CD4-positive, alpha-beta T cell treated with Interleukin-10 for 1 hour (primary cell): ENCODE measurements at places on chromosomes 2 and 18.

GRCh38 chr18:58844871-58845270, 19.8 kb upstream of the ZNF532 start:
- no peak for DNase-seq

DNA sequence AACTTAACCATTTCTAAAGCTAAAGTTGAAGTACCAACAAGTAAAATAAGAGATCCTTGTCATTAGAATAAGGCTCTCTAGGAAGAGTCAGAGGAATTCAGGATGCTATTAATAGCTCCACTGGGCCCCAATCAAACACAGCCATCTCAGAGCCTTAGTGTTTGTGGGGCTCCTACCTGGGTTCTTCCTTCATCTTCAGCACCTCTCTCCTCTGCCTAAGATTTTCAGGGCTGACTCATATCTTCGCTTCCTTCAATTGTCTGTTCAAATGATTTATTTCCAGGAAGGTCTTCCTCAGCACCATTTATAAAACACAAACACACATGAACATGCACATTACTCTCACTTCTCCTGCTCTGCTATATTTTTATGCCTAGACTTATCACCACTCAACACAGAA, 119.5 kb downstream of the COL6A3 start:
- DNase-seq: no peak

DNA sequence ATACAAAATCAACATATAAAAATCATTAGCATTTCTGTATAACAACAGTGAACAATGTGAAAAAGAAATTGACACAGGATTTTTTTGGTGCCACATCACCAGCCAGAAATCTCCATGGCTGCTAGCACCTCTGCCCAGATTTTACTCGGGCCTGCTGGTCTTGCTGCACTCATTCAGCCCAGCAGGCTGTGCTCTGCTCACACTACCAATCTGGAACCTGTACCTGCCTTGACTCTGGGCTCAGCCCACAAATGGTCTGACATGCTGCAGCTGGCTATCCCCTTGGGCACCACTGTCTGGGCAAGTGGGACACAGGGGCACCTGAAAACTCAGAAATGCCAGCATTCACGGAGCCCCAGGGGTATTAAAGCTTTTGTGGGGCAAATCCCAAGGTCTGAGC, 392.5 kb upstream of the NRXN1 start:
- DNase-seq: no peak

DNA sequence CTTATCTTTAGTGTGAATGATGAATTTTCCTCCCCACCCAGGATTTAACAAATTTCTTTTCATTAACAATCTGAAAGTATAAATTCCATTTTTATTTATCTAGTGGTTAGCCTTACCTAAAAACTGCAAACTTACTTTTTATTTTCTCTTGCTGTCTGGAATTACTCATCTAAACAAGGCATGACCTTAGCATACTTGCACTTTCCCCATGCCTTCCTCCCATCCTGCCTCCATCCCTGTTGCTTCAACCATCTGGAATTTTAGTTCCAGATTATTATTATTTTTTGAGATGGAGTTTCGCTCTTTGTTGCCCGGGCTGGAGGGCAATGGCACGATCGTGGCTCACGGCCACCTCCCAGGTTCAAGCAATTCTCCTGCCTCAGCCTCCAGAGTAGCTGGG, 35.6 kb downstream of the GDF7 start:
- no peak for DNase-seq

GRCh38 chr2:197209246-197209645, 101.3 kb downstream of the ANKRD44 start:
- DNase-seq: no peak

GRCh38 chr18:46034230-46034629, 37.8 kb downstream of the PSTPIP2 start:
- no peak for DNase-seq

DNA sequence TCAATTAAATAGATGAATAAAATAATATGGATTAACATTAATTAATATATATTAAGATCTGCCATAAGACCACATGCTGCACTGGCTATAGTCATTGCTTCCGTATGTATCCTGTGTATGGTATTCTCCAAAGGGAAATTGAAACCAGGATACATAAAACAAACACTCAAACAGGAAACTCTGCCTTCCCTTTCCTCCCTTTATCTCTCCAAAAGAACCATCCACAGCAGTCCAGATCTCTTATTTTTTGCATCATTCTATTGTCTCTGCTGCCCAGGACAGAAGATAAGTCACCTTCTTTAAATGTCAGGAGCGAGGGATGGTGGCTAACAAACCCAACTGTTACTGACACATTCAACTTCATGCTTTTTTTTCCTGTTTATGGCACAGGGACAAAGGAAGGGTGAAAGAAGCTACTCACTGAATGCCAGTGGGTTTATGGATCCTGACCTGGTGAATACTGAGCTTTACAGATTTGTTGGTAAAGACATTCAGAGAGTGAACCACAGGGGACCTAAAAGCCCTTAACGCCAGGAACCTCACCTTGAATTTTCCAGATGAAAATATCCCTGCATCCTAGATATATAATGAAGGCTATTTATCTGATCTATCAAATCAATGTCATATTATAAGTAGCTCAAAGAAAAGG, 67.5 kb downstream of the CSRNP3 start:
- DNase-seq: no peak

GRCh38 chr2:41940060-41940744, 107.6 kb upstream of the PKDCC start:
- DNase-seq: no peak

DNA sequence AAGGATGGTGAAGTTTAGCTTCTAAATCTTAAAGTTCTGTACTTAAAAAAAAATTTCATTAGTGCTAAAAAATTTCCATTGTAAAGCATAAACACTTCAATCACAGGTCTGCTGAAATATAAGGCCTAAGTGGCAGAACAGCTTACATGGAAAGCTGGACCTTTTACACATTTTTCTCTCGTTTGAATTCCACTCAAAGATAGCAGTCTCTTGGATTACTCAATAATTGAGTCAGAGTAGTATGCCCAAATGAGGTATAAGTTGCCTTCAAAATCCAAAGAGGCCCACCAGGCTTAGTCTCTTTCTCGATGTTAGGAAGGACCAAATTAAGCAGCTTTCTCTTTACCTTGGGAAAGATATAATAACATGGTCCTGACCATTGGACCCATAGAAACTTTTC, 220.4 kb upstream of the CWC22 start:
- DNase-seq: no peak

DNA sequence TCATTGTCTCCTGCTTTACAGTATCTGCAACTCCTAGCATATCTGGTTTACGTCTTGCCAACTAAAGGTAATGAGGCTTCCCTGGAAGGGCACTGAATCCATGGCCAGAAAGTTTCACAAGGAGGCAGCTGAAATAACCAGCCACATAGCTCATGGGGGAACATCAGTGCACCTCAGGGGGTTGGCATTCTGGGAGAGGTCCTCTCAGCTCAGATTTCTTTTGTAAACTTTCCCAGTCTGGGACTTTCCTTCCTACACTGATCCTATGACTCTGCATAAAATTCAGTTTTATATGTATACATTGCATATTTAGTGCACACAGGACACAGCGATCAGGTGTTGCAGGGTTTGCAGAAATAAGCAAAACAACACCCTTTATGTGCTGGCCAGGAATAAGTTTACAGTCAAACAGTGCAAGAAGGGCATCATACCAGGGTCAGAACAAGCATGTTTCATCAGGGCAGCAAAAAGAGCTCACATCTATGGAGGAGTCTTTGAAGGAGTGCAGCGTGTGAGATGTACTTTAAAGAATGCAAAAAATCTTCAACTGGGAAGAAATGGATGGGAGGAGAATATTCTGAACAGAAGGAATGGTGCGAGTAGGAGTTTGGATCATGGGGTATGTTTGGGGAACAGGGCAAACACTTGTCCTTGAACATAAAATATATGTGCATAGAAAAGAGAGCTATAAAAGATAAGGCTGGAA, 240.6 kb upstream of the RAB12 start:
- no peak for DNase-seq

- DNase-seq: no peak
Observed at GRCh38 chr2:32825291-32825712, 121.5 kb upstream of the LTBP1 start.

DNA sequence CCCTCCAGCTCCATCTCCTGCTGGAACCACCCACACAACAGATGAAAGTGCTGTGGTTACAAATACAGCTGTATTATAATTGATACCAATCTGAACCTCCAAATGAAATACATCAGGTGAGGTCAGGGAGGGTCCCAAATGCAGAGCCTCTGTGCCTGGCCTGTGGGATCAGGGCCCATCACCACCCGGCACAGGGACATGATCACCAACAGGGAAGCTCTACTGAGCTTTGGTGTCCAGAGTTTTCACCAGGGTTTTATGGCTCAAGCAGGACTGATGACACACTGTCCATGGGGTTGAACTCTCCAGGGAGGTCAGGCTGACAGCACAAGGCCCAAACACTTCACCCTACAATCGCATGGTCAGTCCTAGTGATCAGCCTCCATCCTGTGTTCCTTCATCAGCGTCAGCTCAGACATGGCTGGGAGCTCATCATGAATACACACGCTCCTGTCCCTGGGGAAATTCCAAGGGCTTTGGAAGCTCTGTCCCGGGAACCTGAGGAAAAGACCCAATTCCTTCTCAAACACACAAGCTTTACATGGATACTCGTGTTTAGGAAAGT, 3.9 kb upstream of the PXDN start:
- DNase-seq: no peak
